ENCODE measurements at places on chromosomes 5 and 9.
A peak's percentile ranks its signal among the peaks of the same experiment; 100 is the strongest.

- DNase-seq = peak; percentile 41
These were observed 843.3 kb upstream of the CDH10 start for GRCh38 chr5:25488119-25488518.

DNA sequence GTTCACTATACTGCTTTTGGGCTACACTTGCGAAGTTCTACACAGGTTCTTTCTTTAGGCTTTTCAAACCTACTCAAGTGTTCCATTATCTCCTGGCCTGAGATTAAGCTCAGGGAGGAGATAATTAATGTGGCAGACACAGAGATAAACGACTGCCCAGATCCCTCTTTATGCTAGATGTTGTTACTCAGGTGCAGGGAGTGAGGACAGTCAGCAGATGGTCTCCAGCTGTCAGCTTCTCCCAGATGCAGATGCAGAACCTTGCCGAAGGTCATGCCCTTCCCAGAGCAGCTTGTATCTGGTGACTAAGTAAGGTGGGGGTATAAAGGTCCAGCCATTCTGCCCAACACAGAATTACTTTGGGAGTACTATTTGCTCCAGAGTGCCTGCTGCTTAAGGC lies 166.2 kb downstream of the ZNF462 start:
- no peak for DNase-seq

DNA sequence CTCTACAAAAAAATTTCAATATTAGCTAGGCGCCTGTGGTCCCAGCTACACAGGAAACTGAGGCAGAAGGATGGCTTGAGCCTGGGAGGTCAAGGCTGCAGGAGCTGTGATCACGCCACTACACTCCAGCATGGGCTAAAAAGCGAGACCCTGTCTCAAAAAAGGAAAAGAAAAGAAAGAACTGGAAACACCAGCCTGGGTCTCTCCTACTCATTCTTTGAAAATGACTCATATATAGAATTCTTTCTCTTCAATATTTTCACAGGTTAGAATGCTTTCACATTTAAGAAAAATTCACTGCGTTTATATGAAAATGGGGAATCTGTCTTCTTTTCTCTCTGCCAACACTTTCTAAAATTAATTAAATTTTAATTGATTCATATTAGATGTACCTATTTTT lies 115.6 kb downstream of the TRPM6 start:
- DNase-seq = no peak

DNA sequence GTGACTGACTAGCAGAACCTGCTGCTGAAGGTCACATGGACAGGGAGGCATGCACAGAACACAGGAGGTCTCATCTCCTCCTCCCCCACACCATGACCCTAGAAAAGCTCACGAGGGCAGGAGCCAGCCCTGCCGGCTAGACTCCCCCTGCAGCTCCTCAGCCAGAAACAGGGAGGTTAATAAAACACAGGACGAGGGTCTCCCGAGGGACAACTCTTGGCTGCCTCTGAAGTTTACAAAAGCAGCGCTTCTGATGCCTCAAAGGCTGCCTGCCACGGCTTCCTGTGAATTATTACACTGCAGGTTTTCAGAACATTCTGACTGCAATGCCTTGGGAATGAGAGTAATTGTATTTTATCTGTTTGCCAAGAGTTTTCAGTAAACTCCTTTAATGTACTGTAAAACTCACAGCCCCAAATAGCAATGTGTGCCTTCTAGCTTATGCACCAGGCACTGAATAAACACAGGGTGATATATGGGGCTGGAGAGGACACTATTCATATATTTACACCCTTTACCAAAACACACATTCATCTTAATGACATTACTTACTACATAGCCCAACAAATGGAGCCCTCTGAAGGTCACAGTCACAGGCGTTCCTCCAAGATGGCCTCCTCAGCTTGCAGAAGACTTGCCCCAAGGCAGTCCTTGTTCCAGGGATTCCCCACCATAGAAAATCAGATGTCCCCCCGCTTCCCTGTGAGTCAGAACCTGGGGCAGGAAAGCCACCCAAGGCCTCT lies 83.7 kb downstream of the C5orf15 start:
- no peak for DNase-seq

- no peak for DNase-seq
These were observed 76.4 kb upstream of the SMARCA2 start for GRCh38 chr9:1938675-1939170.

- no peak for DNase-seq
These were observed 22.7 kb upstream of the FSTL4 start for GRCh38 chr5:133635051-133635450.

DNA sequence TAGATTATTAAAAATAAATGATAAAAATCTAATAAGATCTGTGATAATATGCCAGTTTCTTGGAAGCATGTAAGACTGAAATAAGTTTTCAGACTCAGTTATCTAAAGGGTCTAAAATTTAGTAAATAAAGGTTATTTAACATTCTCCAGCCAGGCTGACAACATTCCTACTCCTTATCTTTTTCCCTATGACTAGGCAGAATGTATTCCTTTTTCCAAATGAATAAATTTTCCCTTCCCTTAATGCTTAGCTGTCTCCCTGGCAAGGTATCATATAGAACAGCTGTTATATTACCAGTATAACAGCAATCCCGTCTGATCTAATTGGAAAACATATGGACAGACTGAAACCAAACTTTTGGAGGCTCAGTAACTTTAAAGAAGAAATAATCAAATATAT lies 13.0 kb downstream of the MEGF9 start:
- no peak for DNase-seq

- peak; percentile 95 for DNase-seq
These were observed 513.1 kb downstream of the PDE4D start for GRCh38 chr5:59380350-59380951.

DNA sequence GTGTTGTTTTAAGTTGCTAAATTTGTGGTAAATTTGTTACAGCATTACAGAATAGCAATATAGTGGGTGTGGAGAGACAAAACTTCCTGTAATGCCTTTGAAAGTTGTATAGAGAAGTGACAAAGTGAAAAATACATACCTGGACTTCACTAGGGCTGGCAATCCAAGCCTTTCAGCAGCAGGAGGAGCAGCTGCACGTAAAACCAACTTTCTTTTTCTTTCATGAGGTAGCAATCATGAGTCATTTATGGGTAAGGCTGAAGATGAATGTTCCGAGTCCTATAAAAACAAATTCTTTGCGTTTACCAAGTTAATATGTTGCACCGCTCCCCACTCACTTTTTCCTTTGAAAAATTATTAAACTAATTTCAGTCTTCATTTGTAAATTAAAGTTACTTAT lies 1138.2 kb downstream of the TAF11L14 start:
- no peak for DNase-seq

- no peak for DNase-seq
These were observed 31.5 kb upstream of the SLC2A8 start for GRCh38 chr9:127365461-127365860.

DNA sequence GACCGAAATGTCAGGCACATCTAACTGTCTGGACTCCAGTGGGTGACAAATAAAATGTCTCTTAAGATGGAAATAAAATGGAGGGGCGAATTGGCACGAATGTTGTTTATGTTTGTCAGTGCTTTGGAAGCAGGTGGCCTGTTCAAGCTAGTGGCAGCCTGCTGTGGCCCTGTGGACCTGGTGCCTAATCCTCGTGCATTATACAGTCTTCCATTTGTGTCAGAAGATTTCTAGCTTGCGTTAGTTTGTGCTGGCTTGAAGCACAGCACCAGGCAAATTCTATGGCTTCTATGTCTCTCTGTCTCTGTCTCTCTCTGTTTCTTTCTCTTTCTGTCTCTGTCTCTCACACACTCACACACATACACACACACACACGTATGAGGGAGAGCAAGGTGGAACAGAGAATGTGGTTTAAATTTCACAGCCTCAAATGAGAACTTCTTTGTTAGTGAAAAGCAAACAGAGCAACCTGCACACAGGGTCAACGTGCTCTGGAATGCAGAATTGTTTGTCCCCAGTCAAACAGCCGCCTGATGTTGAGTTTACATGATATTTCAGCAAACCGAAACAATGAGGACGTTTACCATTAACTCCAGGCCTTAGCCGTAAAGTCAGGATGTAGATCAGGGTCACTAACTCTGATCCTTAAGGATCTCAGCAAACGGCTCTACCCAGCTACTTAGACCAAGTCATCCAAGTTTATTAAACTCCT lies 39.0 kb upstream of the CD180 start:
- no peak for DNase-seq

GRCh38 chr9:117093891-117094844 lies 320.7 kb downstream of the ASTN2 start:
- no peak for DNase-seq

DNA sequence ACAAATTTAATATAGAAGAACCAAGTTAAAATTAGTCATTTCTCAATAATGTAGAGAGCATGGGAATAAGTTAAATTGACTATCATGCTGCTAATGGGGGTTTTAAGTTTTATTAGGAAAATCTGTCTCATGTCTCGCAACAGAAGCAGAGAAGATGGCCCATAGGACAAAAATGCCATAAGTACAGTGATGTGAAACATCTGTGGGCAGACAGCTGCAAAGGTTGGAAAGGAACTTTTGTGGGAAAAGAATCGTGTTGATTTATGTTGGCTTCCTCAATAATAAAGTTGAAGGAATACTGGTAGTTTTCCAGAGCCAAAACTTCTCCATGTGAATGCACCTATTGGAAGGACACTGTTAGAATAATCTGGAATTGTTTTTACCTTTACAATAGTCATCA lies 44.8 kb downstream of the VCAN start:
- no peak for DNase-seq

GRCh38 chr5:5320062-5320805 lies 102.2 kb upstream of the ICE1 start:
- no peak for DNase-seq

GRCh38 chr5:95283022-95283615 lies 1.8 kb downstream of the MCTP1 start:
- no peak for DNase-seq

DNA sequence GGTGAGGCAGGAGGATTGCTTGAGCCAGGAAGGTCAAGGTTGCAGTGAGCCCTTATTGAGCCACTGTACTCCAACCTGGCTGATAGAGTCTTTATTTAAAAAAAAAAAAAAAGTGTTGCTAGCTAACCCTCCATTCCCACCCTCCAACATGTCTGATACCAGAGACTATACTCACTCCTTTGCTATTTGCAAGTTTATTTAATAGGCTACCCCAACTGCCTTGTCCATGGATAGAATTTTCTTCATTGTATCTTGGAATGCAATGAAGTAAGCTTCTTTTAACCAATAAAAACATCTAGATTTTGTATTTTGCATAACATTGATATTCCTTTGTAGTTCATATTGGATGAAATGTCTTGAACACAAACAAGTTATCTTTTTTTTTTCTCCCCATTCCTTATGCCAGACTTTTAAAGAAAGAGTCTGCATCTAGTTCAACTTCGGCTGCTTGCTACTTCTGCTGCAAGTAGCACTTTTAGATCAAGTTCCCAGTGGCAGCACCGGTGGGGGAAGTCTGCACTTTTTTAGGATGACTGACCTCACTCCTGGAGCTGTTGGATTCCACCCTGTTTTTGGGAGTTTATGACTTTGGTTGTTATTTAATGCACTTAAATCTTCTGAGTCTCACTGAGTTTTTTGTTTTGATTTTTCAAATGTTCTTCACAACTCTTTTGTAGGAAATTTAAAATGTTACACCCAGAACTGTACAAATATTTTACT lies 112.5 kb downstream of the UHRF2 start:
- no peak for DNase-seq

GRCh38 chr5:169615561-169615960 lies 21.5 kb upstream of the DOCK2 start:
- no peak for DNase-seq

GRCh38 chr9:32957358-32957757 lies 44.1 kb downstream of the APTX start:
- no peak for DNase-seq

DNA sequence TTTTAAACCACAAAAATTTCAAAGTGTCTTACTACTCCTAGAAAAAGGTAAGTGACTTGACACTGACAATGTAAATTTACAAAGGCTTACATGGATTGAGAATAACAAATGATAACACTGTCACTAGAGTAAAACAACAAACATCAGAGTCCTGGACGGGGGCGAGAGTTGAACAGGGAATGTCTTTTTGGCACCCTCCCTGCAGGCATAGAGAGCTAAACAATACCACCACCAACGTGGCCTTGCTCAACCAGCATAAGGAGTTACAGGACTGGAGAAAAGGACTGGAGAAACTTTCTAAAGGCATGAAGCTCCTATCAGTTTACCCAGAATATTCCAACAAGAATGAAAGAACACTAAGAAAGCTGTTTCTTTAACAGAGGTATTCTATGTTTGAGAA lies 55.3 kb downstream of the PTBP3 start:
- DNase-seq = no peak

DNA sequence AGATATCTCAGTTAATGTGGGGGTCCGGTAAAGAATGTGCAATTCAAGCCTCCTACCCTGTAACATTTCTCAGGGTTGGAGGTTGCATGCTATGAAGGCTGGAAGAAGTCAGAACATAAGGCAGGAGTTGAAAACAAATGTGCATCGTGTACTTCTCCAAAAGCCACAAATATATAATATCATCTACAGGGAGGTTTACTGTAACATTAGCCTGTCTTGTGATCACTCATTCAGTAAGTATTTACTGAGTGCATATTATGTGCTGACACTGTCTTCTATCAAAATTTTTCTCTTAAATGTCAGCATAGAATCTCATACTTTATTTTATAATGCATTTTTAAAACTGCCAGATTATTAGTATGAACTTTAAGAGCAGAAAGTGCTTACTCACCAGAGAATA lies 105.6 kb upstream of the ZNF366 start:
- no peak for DNase-seq

DNA sequence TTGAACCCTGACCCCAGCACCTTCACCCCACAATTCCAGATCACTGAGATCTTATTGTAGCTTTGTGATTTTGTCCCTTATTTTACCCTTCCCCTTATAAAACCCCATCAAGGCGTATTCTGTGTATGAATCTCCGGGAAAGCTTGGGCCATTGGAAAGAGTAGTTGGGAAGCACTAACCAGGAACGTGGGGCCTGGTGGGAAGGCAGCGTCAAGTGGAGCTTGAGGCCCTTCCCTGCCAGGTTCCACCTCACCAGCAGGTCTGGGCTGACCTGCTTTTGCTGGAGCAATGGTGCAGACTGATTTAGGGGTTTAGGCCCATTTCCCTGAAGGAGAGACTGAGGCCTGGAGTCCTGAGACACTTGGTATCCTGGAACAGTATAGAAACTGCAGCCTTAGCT lies 9.3 kb downstream of the PHF2 start:
- DNase-seq = no peak

DNA sequence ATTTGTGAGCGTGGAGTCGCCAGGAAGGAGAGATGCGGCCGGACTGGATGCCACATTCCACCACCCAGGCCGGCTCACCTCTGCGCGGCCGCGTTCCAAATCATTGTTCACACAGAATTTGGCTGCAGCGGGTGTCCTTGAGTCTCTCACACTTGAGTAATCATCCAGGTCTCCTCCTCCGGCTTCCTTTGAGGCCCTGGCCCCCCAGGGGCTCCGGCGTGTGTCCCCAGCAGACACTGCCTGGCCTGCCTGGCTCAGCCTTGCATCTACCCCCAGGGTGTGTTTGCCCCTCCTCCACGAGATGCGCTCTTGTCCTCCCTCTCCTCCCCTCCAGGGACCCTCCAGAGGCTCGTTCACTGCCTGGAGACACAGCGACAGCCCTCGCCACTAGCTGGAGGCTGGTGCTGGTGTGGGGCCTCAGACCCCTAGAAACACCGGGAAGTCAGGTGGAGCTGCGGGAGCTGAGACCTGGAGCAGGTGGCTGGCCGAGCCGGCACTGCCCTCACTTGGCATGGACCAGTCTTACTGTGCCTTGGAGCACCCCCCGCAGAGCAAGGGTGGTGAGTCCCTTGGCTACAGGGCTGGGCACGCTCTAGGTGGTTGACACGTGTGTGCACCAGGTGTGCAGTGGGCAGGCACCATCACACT lies 7.0 kb upstream of the SLC9A3 start:
- DNase-seq = no peak

All from MV-4-11 (cell line).